Activated CD4-positive, alpha-beta memory T cell treated with anti-CD3 and anti-CD28 coated beads for 36 hours (primary cell): ENCODE measurements at places on chromosomes 6 and 20. TPM values are rescaled to one million over a fixed set of nuclear protein-coding genes. Genes with fewer than 3 reads are reported as not detected.

The MARCKS gene
- total RNA-seq = 0.15 TPM

The XKR7 gene
- not detected for total RNA-seq

The SEL1L2 gene
- not detected for total RNA-seq

The DLL1 gene
- 0.41 TPM for total RNA-seq

The ANKRD66 gene
- total RNA-seq = not detected
